ENCODE measurements at places on chromosomes 7 and 10. TPM values are rescaled to one million over a fixed set of nuclear protein-coding genes. Genes with fewer than 3 reads are reported as not detected.

HPSE2 gene
- polyA plus RNA-seq, result 1.7 TPM

AZGP1 gene
- polyA plus RNA-seq, result 71.9 TPM

ASL gene
- 24.7 TPM for polyA plus RNA-seq

POU6F2 gene
- polyA plus RNA-seq, result 0.19 TPM

CYP3A5 gene
- polyA plus RNA-seq, result 1.00 TPM

PRF1 gene
- 0.72 TPM for polyA plus RNA-seq

ATRNL1 gene
- polyA plus RNA-seq, result 23.6 TPM

MALRD1 gene
- polyA plus RNA-seq, result 2.4 TPM
